ENCODE measurements at places on chromosomes 2 and 18.

DNA sequence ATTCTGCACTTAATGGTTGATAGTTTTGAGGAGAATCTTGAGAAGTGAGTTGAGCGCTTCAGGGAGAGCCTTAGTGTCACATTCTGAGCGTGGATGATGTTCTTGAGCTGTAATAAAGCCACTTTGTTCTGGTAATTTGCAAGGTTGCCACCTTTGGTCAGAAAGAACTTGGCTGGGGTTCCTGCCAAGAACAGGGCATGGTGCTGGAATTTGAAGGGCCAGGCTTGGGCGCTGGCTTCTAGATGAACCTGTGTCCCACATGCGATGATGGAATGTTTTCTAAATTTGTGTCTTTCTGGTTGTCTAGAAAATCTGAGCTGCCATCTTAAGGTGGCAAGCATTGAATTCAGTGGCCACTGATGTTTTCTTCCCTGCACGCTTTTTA is 124.1 kb upstream of the EML6 start:
- DNase-seq = no peak

DNA sequence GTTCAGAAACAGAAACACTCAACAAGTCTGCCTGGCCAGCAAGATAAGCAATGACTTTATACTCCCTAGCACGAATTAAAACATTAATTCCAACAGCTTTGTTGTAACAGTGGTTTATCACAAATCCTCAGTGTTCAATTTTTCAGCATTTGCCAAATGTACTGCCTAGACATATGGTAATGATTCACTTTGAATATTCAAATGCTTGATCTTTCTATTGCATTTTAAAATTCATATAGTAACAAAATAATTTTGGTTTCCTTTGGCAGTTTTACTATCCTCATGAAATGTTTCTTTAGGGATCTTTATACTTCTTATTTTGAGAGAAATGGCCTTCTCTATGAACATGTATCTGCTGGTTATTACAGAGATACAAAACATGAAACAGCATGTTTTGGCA is 851.8 kb upstream of the NXPH2 start:
- no peak for DNase-seq

DNA sequence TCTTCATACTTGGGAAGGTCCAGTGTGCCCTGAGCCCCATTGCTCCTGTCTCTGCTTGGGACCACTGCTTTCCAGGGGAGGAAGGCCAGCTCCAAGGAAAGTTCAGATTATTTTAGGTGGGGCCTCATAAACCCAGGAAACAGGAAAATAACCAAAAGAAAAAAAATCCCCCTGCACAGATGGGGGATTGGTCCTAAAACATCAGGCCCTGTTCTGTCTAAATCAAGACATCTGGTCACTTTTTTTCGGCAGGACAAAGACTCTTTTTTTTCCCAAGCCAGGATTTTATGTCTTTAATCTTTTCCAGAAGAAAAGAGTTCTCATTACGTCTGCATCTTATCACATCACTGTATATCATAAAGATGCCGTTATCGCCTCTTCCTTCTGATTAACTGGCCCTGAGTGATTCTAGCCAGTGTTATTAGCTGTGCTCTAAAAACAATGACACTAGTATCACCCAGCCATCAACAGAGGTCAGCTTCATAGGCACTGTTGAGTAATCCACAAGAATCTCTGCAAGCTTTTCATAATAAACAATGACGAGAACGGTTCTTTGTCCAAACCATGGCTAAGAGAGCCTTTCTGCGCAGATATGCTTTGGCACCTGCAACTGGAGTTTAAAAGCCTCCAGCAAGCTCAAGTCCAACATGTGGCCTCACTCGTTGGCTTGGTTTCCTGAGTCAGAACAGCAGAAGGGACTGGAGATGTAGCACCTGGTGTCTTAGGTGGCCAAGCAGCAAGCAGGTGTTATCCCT is 138.2 kb downstream of the VAPA start:
- no peak for DNase-seq

- no peak for DNase-seq
Measured at GRCh38 chr2:133657591-133657990, 89.3 kb upstream of the NCKAP5 start.

DNA sequence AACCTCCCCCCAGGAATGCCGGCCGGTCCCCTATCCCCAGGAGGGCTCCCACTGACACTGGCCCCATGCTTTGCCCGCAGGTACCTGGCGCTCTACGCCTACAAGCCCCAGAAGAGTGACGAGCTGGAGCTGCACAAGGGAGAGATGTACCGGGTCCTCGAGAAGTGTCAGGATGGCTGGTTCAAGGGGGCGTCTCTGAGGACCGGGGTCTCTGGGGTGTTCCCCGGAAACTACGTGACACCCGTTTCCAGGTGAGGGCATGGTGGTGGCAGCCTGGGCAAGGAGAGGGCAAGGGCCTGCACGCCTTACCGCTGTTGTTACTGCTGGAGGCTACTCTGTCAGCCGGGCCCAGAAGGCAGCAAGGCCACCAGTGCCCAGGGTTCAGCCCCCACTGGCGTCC is 181.3 kb downstream of the SEPTIN10 start:
- DNase-seq = no peak
